ENCODE measurements at places on chromosomes 3 and 15.

DNA sequence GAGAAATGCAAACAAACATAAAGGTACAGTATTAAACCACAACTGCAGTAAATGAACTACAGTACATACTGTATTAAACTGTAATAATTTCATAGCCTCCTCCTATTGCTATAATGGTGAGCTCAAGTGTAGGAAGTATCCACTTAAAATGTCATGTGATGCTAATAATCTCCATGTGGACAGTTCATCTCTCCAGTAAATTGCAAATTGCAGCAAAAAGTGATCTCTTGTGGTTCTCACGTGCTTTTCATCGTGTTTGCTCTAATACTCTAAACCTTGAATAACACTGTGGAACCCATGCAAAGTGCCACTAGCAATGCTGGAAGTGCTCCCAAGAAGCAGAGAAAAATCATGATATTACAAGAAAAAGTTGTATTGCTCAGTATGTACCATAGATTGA lies 9.2 kb upstream of the FNDC3B start:
- no peak for DNase-seq

DNA sequence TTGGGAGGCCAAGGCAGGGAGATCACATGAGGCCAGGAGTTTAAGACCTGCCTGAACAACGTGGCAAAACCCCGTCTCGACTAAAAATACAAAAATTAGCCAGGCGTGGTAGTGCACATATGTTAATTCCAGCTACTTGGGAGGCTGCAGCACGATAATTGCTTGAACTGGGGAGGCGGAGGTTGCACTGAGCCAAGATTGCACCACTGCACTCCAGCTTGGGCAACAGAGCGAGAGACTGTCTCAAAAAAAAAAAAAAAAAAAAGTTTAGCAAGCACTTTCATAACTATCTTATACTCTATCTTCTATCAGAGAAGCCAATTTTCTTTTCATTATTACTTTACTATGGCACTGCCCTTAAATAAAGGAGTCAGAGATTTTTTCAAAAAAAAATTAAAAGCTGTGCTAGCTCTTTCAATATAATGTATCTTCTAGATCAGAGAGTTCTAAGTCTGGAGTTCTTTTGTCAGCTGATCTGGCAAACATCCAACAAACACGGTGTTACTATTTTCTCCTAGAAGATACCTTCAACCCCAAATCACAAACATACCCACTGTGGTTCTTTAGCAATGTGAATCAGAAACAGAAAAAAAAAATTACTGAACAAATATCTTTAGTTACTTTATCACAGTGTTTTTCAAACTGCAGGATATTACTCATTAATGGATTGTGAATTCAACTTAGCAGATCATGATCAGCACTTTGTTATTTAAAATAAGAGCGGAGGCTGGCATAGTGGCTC lies 3.0 kb downstream of the ZNF770 start:
- DNase-seq, result no peak

- DNase-seq, result no peak
Measured at GRCh38 chr3:159919873-159920272, 68.8 kb upstream of the IL12A start.

GRCh38 chr15:96629511-96629910 lies 299.0 kb downstream of the NR2F2 start:
- DNase-seq, result no peak

DNA sequence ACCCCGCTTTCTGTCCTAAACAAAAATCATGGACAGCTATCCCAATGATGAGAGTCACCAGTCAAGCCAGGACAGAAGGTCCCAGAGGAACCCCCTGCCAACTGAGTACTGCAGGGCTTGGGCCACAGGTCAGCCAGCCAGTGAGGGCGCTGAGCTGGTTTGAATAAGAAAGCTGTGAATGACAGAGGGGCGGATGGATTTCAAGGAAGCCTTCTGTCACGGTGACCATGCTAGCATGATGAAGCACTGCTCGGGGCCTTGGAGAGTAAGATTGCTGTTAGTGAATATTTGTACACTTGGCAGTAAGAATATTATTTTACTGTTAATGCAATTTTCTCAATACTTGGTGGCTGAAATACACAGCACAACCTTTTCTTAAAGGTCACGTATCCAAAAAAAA lies 734.0 kb upstream of the NR2F2 start:
- DNase-seq, result no peak

- no peak for DNase-seq
Measured at GRCh38 chr15:75749820-75750219, 37.2 kb upstream of the CSPG4 start.

- no peak for DNase-seq
Measured at GRCh38 chr3:127092776-127093175, 100.2 kb upstream of the PRR23E start.

- no peak for DNase-seq
Measured at GRCh38 chr3:45211466-45212094, 14.5 kb downstream of the TMEM158 start.

- DNase-seq, result no peak
Measured at GRCh38 chr15:35689266-35689665, 143.3 kb upstream of the DPH6 start.

- DNase-seq, result no peak
Measured at GRCh38 chr3:3053974-3054373, 56.2 kb downstream of the IL5RA start.

DNA sequence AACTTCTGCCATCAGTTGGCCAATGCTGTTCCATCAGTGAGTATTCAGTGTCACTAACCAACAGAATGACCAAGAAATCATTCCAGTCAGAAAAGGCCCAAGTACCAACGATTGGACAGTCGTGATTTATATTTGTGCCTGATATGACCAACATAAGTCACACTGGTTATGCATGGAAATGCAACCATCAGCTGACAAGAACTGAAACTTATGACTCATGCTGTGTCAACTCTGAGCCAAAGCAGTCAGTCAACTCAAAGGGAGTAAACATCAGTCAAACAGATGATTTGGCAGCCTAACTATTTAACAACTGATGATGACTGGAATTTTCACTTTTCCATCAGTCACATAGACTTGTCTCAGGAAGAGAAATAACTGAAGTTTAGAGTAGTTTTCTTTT lies 142.4 kb downstream of the ANXA2 start:
- peak; percentile 0 for DNase-seq

DNA sequence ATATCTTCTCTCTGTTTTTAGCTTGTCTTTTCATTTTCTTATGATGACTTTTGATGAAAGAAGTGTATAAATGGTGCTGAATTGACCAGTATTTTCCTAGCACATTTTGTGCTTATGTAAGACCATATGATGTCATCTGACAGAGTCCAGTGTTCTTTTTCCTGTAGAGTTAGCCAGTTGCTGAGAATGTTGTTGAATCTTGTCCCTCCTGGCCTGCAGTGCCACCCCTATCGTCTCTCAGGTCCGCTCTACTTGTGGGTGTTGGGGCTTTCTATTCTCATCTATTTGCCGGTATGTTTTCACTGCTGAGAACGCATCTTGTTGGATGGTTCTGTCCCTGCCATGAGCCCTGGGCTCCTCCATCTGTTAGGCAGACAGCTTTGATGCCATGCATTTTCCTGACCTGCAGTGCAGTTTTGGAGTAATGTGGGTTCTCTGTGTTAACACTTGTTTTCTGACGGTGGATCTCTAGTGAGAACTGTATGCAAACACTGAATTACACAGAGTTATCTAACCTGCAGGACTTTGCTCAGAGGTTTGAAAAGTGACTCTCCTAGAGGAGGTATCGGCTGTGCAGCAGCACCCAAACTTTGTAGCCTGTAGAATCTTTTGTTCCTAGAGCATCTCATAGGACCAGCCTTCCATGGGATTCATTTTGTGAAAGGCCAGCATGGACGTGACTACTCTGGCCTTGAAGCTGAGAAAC lies 44.6 kb downstream of the SLC6A20 start:
- no peak for DNase-seq

DNA sequence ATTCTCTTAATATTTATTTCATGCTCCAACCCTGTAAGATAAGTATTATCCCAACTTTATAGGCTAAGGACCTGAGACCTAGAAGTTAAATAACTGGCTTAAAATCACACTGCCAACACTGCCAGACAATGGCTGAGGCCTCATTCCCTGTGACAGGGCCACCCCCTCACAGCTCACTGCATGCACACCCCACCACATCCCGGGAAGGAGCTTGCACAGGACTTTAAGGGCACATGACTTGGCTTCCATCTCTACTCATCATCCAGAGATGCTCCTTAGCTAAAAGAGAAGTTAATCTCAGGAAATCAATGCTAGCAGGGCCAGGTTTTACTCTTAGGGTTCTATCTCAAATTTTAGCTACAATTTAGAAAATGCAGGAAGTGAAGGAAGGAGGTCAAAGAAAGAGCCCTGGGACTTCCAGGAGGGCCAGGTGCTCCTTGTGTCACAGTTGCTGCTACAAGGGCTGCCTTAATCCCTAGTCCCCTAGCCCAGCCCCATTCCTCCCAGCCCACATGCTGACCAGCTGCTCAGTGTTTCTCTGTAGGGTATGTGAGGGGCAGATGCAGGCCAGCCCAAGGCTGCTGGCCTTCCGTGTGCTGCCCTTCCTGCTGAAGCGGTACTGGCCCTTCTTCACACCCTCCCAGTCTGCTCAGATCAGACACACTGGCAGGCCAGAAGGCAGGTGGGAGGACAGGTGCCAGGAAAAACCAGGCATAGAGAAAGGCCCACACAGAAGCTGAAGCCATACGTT lies 53.5 kb downstream of the WWTR1 start:
- no peak for DNase-seq

DNA sequence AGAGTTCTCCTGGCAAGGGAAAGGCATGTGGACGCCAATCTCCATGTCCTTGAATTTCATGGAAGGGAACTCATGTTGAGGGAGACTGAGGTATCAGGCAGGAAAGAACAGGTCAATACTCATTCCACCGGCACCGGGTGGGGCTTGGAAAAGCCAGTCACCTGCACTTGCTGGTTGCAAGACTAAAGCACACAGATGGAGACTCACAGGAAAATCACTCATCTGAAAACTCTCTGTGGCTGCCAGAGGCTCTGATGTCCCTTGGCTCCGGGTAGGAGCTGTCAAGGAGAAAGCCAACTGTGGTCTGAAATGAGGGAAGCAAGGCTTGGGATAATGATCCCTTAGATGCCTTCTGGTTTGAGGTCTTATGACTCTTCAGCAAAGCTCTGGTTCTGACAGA lies 8.7 kb upstream of the CGNL1 start:
- DNase-seq, result no peak

GRCh38 chr3:184805351-184806038 lies 6.5 kb upstream of the VPS8 start:
- no peak for DNase-seq

GRCh38 chr3:132628157-132628556 lies 31.1 kb downstream of the ACKR4 start:
- no peak for DNase-seq

- DNase-seq, result no peak
Measured at GRCh38 chr3:4503050-4503449, 9.9 kb downstream of the ITPR1 start.

- no peak for DNase-seq
Measured at GRCh38 chr3:39540162-39540921, 72.9 kb downstream of the MOBP start.

GRCh38 chr15:29818141-29818540 lies 4.1 kb downstream of the TJP1 start:
- DNase-seq, result no peak

DNA sequence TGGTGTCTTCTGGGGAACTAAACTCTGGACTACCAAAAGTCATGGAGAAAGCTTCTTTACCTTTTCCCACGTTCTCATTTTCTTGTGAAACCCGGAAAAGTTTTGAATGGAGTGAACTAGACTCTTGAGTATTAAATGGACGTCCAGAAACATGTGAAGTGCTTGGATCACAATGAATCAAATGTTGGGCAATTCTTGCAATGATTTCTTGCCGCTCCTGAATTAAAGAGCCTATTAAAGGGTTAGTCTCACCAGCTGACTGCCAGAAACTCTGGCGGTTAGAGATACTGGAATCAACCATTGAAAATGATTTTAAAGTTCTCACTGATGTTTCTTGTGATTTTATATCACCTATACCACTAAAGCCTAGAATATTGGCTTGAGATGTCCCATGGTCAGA lies 40.8 kb upstream of the ARPP19 start:
- DNase-seq, result no peak

DNA sequence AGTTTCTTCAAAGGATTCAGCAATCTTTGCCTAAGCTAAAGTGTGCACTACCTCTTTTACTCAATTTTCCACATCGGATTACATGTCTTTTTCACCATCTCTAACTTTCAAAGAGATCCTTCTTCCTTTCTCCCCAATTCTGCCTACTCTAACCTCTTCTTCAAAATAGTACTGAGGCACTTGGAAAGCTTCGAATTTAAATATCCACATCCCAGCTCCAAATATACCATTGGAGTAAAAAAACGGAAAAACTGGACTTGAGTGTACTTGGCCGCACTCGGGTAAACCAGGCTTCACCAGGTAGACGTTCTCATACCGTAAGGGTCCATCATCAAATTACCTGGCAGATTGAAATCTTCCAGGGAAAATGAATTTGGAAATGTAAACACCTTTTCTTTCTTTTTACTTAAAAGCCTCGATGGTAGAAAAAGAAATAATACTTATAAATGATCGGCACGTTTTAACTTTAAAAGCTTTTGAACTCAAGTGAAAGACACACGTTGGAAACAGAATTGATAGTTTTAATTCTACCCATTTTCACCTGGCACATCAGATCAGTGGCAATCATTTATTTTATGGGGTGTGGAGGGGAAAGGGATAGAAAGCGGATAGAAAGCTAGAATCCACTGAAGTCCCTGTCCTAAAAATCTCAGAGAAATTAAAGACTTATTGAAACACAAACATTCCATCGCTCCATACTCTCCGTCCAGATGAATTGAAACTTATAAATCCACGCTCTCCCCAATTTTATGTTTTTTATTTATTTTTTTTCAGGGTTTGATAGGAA lies 8.2 kb upstream of the MEIS2 start:
- DNase-seq, result no peak

DNA sequence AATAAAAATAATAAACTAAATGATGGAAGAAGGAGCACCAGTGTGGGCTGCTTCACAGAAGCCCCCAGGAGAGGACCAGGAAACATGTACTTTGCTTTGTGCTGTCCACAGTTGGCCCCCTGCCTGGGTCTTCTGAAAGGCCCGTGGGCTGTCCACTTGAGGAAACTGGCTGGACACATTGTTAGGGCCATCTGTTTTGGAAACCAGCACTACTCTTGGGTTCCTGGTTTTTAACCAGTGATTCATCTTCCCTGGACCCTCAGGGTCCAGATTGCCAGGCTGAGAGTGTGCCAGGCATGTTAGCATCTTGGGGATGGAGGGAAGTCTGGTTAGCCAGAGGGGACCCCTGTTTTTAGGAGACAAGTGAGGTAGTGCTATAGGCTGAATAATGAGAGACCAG lies 297.2 kb upstream of the C2CD4B start:
- DNase-seq, result no peak

GRCh38 chr3:33273628-33274027 lies 3.6 kb upstream of the FBXL2 start:
- no peak for DNase-seq

- peak; percentile 54 for DNase-seq
Measured at GRCh38 chr3:184261270-184261853, at the start of gene CAMK2N2. Gene CAMK2N2, minus strand, starts transcription at chr3:184261553. Its CDS starts 268 bp downstream, at chr3:184261285.

GRCh38 chr15:68425428-68426060 lies 6.4 kb downstream of the ITGA11 start:
- no peak for DNase-seq

DNA sequence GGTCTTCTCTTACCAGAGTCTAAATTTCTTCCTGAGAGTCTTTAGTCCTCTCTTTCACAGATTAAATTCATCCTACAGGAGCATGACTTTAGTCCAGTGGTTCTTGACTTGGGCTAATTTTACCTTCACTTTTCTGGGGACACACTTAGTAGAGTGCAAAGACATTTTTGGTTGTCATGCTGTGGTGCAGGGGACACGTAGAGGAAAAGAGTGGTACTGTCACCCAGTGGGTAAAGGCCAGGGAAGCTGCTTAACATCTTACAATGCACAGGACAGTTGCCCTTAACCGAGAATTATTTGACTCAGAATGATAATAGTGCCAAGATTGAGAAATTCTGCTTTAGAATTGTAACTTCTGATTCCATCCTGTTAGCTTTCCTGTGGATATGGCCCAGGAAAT lies 772.5 kb upstream of the GRM7 start:
- DNase-seq, result no peak
